ENCODE measurements at places on chromosomes 4 and X. TPM values are rescaled to one million over a fixed set of nuclear protein-coding genes. Genes with fewer than 3 reads are reported as not detected.

GRCh38 chr4:186703510-186703909 lies 20.1 kb downstream of the FAT1 start:
- no peak for DNase-seq

GRCh38 chr4:32180086-32180485 lies 1459.9 kb downstream of the PCDH7 start:
- DNase-seq, result no peak

- no peak for DNase-seq
These were observed 420.5 kb downstream of the TLL1 start for GRCh38 chr4:166293556-166293955.

- DNase-seq, result no peak
These were observed 1270.9 kb downstream of the ADGRL3 start for GRCh38 chr4:62471021-62471420.

DNA sequence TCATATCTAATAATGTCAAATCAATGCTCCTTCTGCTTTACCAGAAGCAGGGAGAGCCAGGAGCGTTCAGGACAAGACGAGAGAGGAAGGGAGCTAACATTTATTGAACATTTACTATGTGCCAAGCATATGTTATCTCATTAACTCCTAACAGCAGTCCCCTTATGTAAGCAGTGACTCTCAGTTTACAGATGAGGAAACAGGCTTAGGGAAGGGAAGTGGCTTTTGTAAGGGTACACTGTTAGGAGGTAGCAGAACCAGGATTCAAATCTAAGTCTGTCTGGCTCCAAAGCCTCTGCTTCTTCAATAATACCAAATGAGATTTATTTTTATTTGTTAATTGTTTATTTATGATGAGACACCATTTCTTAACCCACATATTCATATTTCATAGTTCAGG lies 2.6 kb upstream of the STARD8 start:
- DNase-seq, result no peak

- peak; percentile 78 for DNase-seq
These were observed 632 bp upstream of the PCDH7 start for GRCh38 chr4:30719454-30720020.

DNA sequence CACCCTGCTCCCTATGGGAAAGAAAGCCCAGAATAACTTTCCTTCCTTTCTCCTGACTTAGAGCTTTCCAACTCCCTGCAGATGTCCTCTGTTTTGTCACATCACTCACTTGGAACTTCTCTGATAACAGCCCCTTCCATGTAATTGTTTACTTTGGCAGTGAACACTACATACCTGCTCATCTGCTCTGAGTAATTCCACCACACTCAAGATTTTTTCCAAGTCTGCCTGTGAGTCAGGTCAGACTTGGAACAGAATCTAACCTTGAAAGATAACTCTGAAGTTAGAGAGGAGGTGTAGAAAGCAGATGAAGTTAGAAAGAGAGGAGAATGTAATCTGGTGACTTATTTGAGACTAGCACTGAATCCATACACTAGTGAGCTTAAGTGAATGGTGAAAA lies 7.4 kb downstream of the MAGEB10 start:
- DNase-seq, result peak; percentile 39

Gene ANXA10
- polyA plus RNA-seq, result 0.05 TPM

Gene CCNA2
- 41.8 TPM for polyA plus RNA-seq

Gene GNRHR
- polyA plus RNA-seq, result 0.05 TPM

Measured in mammary epithelial cell (primary cell).